ENCODE measurements at places on chromosomes 2 and 18.

GRCh38 chr2:231425811-231426703 is 30.5 kb downstream of the B3GNT7 start:
- DNase-seq: no peak

- no peak for DNase-seq
These were observed 151.1 kb downstream of the PRKCE start for GRCh38 chr2:45802499-45803138.

DNA sequence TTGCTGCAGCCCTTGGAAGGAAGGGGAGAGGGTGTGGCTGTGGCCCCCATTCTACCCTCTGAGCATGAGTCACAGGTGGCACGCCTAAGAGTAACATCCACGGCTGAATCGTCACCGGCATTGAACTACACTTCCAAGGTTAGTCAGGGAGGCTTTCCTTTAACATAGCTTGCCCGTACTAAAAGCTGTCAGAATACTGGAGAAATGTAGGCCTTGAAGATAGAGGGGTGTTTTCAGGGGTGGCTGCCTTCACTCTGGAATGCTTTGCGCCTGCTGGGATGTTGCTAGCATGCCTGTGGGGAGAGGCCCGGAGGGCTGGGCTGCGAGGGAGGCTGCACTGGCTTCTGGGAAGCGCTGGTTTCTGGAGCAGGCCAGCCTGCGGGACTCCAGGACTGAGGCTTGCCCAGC is 333.7 kb downstream of the AGAP1 start:
- no peak for DNase-seq

DNA sequence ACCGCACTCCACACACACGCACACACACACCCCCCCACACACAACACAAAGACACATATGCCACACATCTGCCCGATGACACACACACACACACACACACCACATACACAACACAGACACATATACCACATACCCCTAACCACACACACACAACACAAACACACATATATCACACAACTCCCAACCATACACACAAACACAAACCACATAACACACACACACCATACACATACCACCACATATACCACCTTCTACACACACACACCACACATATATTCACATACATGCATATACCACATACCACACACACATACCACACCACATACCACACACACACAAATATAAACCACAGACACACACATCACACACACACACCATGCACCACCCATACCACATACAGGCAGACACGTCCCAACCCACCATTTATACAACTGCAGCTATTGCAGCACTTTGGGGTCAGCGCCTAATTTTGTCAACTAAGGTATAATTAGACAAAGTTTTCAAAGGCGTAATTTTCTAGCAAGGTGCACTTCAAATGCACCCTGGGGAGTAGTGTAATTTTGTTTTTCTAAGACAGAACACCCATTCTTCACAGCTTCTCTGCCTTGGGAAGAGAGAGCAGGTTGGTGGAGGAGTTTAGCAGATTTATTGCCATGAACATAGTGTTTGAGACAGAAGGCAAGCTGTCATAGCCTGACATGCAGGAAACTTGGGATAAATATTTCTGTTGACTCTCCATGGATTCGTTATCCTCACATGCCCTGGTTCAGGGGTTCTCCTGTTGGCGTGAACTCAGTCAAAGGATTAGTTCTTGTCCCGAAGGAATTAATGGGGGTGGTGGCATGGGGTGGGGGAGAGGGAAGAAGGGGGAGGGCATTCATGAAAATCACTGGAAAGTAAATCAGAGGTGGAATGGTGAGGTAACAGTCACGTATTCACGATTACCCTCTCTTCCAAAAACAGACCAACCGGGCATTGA is 416.1 kb downstream of the LPIN1 start:
- no peak for DNase-seq

GRCh38 chr2:200765995-200766660 is 45.6 kb upstream of the BZW1 start:
- no peak for DNase-seq

- DNase-seq: peak; percentile 38
These were observed 1.5 kb downstream of the GALNT14 start for GRCh38 chr2:31136732-31137131.

GRCh38 chr2:85266146-85267041 is 61.4 kb downstream of the TGOLN2 start:
- DNase-seq: peak; percentile 87

DNA sequence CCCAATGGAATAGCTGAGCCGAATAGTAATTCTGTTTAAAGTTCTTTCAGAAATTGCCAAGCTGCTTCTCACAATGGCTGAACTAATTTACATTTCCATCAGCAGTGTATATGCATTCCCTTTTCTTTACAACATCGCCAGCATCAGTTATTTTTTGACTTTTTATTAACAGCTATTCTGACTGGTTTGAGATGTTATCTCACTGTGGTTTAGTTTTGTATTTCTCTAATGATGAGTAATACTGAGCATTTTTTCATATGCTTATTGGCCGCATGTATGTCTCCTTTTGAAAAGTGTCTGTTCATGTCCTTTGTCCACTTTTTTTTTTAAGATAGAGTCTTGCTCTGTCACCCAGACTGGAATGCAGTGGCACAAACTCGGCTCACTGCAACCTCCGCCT is 100.7 kb downstream of the C2orf74 start:
- DNase-seq: no peak

- no peak for DNase-seq
These were observed 139.2 kb downstream of the SLC4A3 start for GRCh38 chr2:219766658-219767057.

DNA sequence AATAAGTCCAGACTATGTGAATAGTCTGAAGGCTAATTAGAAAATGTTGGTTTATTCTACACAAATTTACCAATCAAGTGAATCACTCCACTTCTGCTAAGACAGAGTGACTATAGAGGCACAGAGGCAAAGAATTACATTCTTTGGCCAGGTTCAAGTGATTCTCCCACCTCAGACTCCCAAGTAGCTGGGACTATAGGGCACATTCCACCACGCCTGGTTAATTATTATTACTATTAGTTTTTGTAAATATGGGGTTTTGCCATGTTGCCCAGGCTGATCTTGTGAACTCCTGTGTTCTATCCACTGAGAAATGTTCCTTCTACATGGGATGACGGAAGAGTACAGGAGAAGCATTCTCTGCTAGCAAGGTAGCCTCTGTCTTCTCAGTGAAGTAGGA is 37.6 kb upstream of the PSME4 start:
- no peak for DNase-seq

- DNase-seq: no peak
These were observed 3.0 kb downstream of the PDE11A start for GRCh38 chr2:178069551-178069950.

- DNase-seq: no peak
These were observed 54.4 kb downstream of the STK39 start for GRCh38 chr2:168192839-168193616.

DNA sequence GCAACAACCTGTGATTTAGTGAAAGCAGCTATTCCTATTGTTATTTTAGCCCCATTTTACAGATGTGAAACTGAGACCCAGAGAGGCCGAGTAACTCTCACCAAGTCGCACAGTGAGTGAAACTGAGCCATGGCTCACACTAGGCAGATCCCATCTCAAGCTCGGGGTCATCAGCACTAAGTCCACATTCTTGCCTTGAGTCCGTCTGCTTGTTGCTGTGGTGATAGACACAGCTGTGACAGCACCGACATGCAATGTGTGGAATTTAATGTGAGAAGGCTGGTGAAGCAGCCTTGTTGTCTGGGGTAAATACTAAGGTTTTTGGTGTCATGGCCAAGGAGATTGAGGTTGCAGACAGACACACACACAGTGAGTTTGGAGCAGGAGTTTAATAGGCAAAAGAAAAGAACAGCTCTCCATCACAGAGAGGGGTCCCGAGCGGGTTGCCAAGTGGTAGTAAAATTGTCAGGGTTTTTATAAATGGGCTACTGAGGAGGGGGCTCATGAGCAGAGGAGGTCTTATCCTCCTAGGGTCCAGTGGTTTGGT is 40.2 kb upstream of the GMCL1 start:
- no peak for DNase-seq

GRCh38 chr18:9958861-9959399 is 45.1 kb downstream of the VAPA start:
- DNase-seq: no peak

DNA sequence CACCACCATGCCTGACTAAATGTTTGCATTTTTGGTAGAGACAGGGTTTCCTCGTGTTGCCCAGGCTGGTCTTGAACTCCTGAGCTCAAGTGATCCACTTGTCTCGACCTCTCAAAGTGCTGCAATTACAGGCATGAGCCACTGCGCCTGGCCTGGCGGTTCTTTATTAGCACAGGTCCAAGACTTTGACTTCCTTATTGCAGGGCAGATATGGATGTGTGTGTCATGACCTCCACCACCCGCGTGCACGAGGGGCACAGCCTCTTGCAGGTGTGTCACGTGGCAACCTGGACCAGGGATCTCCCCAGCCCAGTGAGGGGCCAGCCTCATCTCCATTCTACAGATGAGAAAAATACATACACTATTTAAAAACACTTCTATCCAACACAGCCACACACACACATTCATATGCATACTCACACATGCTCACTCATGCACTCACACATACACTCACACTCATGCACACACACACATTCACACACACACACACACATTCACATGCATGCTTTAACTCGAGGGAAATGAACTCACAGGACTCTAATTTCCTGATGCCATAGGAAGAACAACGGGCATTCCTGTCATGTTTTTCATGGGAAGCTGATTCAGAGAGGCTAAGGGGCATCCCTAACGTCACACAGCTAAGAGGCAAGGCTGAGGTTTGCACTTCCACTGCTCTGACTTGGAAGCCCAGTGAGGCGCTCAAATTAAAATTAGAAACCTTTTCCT is 38.8 kb downstream of the RRM2 start:
- no peak for DNase-seq

GRCh38 chr2:100408104-100408503 is 9.4 kb downstream of the CHST10 start:
- no peak for DNase-seq

- DNase-seq: no peak
These were observed 163.8 kb downstream of the DPP4 start for GRCh38 chr2:161910200-161910599.

- DNase-seq: no peak
These were observed 526 bp downstream of the COX7A2L start for GRCh38 chr2:42360493-42360889.

DNA sequence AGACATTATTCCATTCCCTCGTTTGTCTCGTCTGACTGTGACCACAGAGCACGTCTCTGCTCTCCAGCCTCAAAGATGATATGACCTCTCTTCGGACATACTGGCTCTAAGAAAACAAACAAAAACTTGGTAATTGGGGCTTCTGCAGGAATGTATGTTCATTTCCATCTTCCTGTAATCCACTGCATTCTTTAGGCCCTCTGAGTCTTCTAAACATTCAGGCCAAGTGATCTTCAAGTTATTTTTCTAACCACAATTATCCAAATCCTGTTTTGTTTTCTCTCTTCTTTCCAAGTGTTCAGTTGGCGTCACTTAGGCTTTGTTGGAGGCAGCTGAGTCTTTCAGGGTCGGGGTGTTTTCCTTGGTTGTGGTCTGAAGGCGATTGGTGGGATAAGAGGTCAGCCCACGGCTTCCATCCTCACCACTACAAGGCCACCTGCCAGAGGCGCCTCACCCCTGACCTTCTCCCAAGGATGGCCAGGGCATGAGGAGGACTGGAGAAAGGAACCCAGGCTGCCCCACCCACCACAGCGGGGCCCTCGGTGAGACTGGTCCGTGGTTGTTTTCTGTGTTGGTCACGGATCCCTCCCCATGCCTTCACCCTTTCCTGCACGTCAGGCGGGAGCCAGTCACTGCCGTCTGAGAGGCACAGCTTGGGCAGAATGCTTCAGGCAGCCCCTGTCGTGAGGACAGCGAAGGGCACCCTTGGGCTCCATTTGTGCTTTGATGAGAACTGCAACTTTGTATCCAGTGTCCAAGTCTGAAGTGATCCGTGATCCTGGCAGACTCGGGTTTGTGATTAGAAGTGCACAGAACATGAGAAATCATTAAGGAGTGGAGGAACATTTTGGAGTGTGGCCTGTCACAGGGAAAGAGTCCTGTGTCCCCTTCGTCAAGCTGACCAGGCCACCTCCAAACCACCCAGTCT is 88.6 kb upstream of the FHL2 start:
- no peak for DNase-seq

- peak; percentile 59 for DNase-seq
These were observed 5.3 kb upstream of the ASAP2 start for GRCh38 chr2:9201185-9201891.

DNA sequence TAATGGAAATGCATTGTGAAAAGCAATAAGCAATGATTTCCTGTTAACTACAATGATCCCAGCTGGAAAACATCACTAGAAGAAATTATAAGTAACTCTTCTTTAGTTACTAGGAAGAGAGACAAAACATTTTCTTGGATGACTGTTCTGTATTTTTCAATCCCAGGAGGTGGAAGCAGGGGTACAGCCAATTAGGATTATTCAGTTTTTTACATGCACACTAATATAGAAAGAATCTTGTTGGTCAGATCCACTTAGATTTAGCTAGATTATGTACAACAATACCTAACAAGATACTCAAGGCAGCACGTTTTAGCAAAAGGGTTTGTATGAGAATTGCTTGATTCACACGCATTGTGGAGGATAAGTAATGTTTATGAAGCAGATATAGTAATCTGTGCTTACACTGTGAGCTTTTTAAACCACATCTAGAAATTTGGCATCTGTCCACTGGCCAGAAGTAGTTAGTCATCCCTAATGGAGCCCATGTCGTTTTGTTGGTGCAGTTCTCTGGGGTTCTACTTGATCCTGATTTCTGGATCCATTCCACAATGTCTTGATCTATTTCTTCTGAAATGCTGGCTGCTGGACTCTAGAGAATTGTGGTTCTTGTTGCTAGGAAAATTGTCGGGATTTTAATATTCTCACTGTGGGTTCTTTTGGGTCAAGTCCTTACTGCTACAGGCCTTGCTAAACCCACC is 199.7 kb downstream of the ADCYAP1 start:
- no peak for DNase-seq

DNA sequence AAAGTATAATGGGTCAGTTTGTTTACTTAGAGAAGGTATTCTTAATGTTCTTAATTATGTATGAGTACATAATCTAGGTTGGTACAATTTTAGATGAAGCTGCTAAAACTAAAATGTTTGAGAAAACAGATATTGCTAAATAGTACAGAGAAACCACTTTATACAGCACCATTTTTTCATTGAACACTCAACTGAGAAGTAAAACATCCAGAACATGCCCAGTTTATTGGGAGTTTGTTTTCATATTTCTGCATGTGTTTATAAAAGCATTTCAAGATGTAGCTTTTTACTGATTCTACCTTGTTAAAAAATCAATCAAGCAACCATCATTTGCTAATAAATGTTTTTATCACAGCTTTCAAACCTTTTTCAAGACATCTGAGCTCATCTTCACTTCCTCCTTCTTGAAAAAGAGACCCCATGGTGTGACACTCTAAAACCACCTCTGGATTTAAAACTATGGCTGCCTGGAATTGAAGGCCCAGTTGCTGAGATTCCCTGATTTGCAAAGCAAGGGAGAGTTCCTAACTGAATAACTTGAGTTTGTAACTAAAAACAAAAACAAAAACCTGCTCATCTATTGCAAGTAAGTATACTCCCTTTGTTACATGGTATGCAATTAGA is 585.9 kb downstream of the ZEB2 start:
- no peak for DNase-seq
